ENCODE measurements at places on chromosomes 6 and 20.
A peak's percentile ranks its signal among the peaks of the same experiment; 100 is the strongest.

DNA sequence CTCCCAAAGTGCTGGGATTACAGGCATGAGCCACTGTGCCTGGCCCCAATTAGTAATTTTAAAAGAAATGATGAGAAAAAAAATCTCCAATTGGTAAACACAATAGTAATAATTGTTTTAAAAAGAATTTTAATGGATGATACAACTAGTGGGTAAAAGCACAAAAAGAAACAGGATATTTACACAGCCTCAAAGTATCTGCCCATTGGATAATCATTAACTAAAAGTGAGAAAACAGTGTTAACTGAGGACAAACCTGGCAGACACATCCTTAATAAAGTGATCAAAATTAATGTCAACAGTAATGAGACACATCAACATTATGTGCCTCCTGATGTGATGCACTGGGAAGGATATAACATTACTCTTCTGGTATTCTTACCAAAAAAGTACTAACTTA, 24.5 kb downstream of the DTNBP1 start:
- no peak for DNase-seq

- DNase-seq = no peak
Observed at GRCh38 chr6:9825526-9825925, 589.3 kb downstream of the TFAP2A start.

DNA sequence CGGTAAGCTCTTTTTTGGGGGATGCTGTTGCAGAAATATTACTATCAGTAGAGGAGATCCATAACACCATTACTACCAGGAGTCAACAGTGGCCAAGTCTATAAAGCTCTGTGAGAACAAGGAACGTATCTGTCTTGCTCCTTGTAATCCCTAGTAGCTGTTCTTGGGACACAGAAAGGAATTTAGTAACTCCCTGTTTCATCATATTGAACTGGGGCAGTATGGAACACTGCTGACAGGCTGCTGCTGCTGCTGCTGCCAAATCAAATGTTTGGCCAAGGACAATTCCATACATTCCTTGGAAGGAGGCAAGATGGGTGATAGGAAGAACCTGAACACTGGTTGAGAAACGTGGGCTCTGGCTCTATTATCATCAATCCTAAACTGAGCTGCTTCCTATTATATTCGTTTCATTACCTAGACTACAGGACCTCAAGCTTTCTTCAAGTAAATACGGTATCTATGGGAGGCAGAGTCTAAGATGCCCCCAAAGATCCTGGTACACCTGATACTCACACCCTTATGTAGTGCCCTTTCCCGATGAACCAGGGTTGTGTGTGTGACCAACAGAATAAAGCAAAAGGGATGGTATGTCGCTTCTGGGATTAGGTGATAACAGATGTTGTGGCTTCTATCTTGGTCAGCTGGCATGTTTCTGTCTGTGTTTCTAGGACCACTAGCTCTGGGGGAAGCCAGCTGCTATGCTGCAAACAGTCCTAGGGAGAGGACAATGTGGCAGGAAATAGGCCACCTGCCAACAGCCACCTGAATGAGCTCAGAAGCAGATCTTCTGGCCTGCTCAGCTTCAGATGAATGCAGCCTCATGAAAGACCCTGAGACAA, 39.5 kb downstream of the ELOVL5 start:
- no peak for DNase-seq

DNA sequence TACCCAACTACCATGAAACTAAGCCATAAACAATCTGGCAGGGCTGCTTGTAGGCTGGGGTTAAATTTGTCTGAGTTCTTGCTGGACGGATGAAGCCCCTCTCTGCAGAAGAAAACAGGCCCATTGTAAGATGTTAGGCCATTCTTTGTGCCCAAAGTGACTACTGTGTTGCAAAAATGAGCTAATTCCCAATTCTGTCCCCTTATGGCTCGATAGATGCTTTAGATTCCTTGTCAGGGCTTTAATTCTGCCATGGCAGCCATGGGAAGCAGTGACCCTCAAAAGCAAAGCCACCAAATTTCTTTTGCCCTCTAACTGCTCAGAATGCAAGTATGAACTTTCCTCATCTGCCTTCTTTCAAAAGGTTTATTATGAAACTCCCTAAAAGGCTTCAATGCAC, 45.2 kb downstream of the LAMA4 start:
- DNase-seq = no peak

GRCh38 chr20:39190666-39191570, 228.8 kb downstream of the DHX35 start:
- peak; percentile 14 for DNase-seq

- DNase-seq = no peak
Observed at GRCh38 chr6:22497276-22497675, 72.1 kb upstream of the HDGFL1 start.

All from LoVo (cell line).